AML-193 (cell line): ENCODE measurements at places on chromosomes 5 and 9.

GRCh38 chr9:120532475-120532874 is 47.5 kb downstream of the CDK5RAP2 start:
- DNase-seq, result no peak

- DNase-seq, result no peak
These were observed 32.8 kb upstream of the ADCY2 start for GRCh38 chr5:7363067-7363677.

DNA sequence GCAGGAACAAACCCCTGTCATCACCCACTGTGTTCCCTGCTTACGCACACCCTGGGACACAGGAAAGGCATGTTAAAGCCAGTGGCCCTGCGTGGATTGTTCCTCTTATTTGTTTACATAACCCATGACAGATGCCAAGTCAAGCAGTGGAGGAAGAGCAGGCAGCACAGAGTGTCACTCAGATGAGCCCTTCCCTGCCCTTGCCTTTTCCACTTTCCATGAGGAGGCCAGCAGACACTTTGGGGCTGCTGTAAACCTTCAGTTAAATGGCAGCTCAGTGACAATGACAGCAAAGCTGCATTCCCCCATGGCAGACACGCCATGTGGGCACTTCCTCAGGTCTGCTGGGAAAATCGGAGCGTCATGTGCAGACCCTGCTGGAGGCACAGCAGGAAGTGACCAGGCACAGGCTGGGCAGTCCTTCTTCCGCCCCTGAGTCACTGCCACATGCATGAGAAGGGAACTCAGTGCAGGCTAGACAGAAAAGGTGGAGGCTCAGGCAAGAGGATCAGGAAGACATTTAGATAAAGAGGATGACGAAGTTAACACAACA is 216.8 kb upstream of the PIK3R1 start:
- no peak for DNase-seq

GRCh38 chr5:55363856-55364255 is 56.1 kb downstream of the MTREX start:
- no peak for DNase-seq

DNA sequence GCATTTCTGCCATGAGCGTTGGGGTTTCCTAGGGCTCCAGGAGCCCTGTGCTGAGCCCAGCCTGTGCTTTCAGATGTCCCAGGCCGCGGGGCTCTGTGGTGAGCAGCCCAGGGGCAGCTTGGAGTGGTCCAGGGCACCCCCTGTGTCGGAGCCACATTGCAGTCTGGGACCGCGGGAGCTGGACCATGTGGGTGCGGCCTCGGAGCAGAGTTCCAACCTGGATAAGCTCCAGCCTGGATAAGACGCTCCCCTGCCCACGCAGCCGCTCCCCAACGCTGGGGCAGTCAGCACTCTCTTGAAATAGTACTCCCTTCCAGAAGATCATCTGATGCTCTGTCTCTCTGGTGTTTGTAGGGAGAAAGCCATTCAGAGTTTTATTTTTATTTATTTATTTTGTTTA is 111.1 kb downstream of the WNK2 start:
- no peak for DNase-seq
